ENCODE measurements at places on chromosomes 1 and 21. TPM values are rescaled to one million over a fixed set of nuclear protein-coding genes. Genes with fewer than 3 reads are reported as not detected.

DNA sequence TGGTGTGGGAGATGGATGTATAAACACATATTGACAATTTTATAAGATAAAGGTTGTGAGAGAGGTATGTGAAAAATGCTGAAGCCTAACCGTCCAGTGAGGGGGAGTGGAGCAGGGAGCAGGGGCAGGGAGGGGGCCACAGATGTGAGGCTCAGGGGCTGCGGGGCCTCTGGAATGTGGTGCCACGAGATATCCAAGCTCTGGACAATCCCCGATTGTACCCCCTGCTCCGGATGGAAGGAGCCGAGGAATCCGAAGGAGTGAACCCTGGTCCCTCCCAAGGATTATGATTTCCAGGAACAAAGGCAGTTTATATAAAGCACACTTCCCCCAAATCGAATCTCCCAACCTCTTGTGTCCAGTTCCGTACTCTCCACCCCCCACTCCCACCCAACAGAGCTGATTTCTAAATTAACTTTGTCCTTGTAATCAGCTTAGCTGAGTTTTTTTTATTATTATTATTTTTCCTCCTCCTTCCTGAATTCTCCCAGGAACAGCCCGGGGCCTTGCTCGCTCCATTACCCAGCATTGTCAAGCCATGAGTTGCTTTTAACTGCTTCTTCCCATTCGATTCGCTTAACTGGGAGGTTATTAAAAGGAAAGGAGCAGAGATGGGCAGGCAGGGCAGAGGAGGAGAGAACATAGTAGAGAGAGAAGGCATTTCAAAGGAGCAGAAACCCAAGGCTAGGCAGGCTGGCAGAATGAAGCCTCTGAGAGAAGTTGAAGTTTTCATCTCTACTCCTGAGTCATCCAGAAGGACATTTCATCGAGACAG is 9.4 kb downstream of the KIRREL1 start:
- no peak overlapping the region for H3K27ac ChIP-seq
- H3K4me3 ChIP-seq, result no peak overlapping the region
- H3K27me3 ChIP-seq, result peaks cover 2% of the 10 kb centered on the region
- H3K36me3 ChIP-seq, result no peaks in the 10 kb centered on the region
- DNase-seq, result no peak
- H3K4me1 ChIP-seq, result no peaks in the 10 kb centered on the region

DNA sequence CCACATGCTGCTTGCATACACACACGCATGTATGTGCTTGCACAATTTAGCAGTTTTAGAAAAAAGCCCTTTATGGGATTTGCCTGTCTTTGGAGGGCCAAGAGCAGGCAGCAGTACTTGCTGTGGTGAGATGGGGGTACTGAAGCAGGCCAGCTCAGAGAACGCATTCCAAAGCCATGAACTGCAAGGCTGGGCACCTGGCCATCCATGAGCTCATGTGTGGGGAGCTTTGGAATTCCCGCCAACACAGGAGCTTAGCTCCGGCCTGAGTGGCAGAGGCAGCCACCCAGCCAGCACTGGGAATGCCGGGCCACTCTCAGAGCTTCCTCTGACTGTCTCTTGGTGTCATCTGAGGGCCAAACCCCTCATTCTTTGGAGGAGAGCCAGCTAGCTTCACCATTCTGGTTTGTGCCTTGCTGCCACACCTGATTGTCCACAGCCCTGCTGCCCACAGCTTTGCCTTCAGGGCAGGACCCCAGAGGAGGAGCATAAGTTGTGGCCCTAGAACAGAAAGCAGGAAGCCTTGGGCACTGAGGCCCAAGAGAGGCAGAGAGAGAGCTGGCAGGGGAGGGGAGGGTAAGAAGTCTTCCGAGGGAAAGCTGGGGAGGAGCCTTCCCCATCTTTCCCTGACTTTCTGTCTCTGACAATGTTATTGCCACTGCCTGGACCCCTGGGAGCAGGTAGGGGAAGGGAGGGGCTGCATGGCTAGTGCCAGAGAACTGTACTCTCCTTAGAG is 92.1 kb upstream of the POU3F1 start:
- H3K4me1 ChIP-seq, result no peaks in the 10 kb centered on the region
- no peaks in the 10 kb centered on the region for H3K36me3 ChIP-seq
- H3K4me3 ChIP-seq, result no peak overlapping the region
- no peak for DNase-seq
- H3K27ac ChIP-seq, result no peak overlapping the region

DNA sequence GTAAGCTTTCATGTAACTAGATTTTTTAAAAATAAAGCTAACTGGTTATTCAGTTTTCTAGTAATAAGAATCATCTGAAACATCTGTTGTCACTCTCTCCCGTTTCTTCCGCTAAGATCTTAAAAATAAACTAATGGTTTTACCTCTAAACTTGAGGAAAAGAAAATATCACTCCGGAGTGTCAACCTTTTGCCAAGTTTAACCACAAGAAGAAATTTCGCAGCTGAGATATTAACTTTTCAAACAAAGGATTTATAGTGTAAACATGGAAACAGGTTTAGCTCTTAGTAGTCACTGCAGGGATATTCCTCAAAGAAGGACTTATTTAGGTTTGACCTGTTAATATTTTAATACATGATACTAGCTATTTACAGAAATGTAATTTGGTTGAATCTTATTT is 954.9 kb downstream of the ADGRL2 start:
- no peaks in the 10 kb centered on the region for H3K36me3 ChIP-seq
- peaks cover 2% of the 10 kb centered on the region for H3K27me3 ChIP-seq
- DNase-seq, result no peak
- H3K4me3 ChIP-seq, result no peak overlapping the region
- H3K27ac ChIP-seq, result no peak overlapping the region
- H3K4me1 ChIP-seq, result no peaks in the 10 kb centered on the region

DNA sequence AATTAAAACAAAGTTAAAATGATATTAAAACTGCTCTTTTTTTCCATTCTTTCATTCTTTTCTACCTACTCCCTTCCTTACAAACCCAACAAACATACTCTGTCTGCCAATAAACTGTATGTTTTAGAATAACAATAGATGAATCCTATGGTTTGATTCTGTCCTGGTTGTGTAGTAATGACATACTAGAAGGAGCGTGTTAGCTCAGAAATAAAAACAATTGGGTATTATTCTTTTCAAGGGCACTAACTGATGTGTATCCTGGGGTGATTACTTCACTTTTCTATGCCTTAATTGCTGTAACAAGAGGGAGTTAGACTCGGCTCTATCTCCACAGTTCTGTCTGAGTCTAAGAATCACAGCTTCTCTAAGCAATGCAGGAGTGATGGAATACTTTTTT is 194.4 kb downstream of the GIPC2 start:
- DNase-seq, result no peak
- H3K36me3 ChIP-seq, result no peaks in the 10 kb centered on the region
- H3K4me3 ChIP-seq, result no peak overlapping the region
- no peaks in the 10 kb centered on the region for H3K27me3 ChIP-seq
- no peak overlapping the region for H3K27ac ChIP-seq

DNA sequence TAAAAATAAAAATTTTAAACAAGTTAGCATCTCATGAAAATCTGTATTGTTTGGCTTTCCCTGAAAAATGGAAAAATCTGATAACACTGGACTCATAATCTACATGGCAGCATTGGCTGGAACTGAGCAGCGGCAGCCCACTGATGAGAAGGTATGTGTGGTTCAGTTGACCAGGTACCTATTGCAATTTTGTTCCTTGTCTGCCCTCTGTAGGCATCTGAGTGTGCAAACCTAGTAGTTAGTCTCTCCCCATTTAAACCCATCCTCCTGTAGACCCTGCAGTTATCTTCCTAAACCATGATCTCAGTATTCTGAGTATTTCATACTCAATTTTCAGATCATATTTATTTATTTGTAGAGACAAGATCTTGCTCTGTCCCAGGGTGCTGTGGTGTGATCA is 59.4 kb upstream of the SERBP1 start:
- H3K4me3 ChIP-seq, result no peak overlapping the region
- H3K27ac ChIP-seq, result no peak overlapping the region
- no peaks in the 10 kb centered on the region for H3K27me3 ChIP-seq
- H3K36me3 ChIP-seq, result no peaks in the 10 kb centered on the region
- H3K4me1 ChIP-seq, result peaks cover under 1% of the 10 kb centered on the region

- H3K4me3 ChIP-seq, result no peak overlapping the region
- no peak overlapping the region for H3K27ac ChIP-seq
- DNase-seq, result no peak
- no peaks in the 10 kb centered on the region for H3K36me3 ChIP-seq
These were observed 325.8 kb downstream of the KIF26B start for GRCh38 chr1:245480393-245481120.

The CD1E gene
- not detected for total RNA-seq

All from activated CD8-positive, alpha-beta T cell treated with anti-CD3 and anti-CD28 coated beads for 36 hours (primary cell).